ENCODE measurements at places on chromosomes 7 and 10. TPM values are rescaled to one million over a fixed set of nuclear protein-coding genes. Genes with fewer than 3 reads are reported as not detected.

CALY gene
- total RNA-seq: not detected

CRCP gene
- total RNA-seq: 29.1 TPM

UNC5B gene
- 18.8 TPM for total RNA-seq

SDK1 gene
- total RNA-seq: 2.0 TPM

UFSP1 gene
- 14.7 TPM for total RNA-seq

GIMAP8 gene
- not detected for total RNA-seq

ATRNL1 gene
- under 0.01 TPM for total RNA-seq

PTPRN2 gene
- 1.1 TPM for total RNA-seq

FKBP6 gene
- not detected for total RNA-seq

CYP3A7 gene
- not detected for total RNA-seq
